IMR-90 (cell line): ENCODE measurements at places on chromosomes 5 and 9. TPM values are rescaled to one million over a fixed set of nuclear protein-coding genes. Genes with fewer than 3 reads are reported as not detected.

The PCDHGA3 gene
- total RNA-seq: 1.4 and 1.7 TPM in 2 replicates

The ADAMTSL1 gene
- 49.2 and 62.2 TPM in 2 replicates for total RNA-seq

The C8G gene
- not detected in 2 replicates for total RNA-seq

The TRIM52 gene
- total RNA-seq: 2.3 and 3.9 TPM in 2 replicates

The IFNK gene
- not detected in 2 replicates for total RNA-seq

The DCTN3 gene
- 104 and 122 TPM in 2 replicates for total RNA-seq

The ISL1 gene
- under 0.01 TPM in 1 of 2 replicates, not detected in the other for total RNA-seq

The SHOC1 gene
- not detected in 2 replicates for total RNA-seq

The TMEM215 gene
- not detected in 2 replicates for total RNA-seq

The ZNF454 gene
- total RNA-seq: under 0.01 and 0.18 TPM in 2 replicates

The SH3RF2 gene
- total RNA-seq: 1.1 and 1.3 TPM in 2 replicates

The SPINK13 gene
- total RNA-seq: not detected in 2 replicates

The NMUR2 gene
- not detected in 2 replicates for total RNA-seq

The C5 gene
- 2.3 and 2.8 TPM in 2 replicates for total RNA-seq

- no peak for DNase-seq
Measured at GRCh38 chr5:135079760-135080159, 45.7 kb upstream of the PITX1 start.

- DNase-seq: no peak
Measured at GRCh38 chr5:149870232-149870631, 74.4 kb downstream of the PDE6A start.

- no peak for DNase-seq
Measured at GRCh38 chr5:1105350-1106265, 6.3 kb downstream of the SLC12A7 start.

- DNase-seq: no peak
Measured at GRCh38 chr9:94839398-94839797, 112.9 kb downstream of the AOPEP start.

DNA sequence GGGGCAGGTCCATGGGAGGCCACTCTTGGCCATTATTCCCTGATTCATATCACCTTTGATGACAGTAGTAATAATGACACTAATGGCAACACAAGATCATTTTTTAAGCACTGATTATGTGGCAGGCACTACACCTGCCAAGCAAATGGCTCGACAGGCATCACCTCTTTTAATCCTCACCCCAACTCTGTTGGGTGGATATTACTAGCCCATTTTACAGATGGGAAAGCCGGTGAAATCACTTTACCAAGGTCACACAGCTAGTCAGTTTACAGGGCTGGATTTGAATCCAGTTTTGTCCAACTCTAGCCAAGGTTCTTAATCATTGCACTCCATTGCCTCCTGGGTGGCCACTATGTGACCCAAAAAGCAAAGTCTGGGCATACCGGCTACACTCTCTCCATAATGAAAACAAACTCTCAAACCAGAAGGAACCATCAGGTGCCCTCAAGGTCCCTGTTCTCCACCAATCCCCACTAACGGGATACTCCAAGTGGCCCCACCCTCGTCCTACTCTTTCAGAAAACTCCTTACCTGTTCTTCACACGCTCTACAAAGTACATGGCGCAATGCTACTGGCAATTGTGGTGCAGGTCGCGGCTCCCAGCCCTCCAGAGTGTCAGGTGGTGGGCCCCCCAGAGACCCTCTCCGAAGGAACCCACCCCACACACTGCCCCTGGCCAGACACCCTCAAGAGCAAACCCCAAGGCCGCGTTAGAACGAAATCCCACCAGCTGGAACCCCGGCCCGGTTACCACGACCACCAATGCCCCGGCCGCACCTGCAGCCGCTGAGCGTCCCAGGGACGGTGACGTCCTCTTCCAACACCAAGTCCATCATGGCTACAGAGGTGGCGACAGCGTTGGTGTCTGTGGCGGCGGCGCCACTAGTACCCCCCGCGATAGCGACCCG, 572 bp downstream of the CDK5RAP2 start:
- no peak for DNase-seq

GRCh38 chr5:146622391-146622790, 106.4 kb upstream of the GPR151 start:
- DNase-seq: no peak

DNA sequence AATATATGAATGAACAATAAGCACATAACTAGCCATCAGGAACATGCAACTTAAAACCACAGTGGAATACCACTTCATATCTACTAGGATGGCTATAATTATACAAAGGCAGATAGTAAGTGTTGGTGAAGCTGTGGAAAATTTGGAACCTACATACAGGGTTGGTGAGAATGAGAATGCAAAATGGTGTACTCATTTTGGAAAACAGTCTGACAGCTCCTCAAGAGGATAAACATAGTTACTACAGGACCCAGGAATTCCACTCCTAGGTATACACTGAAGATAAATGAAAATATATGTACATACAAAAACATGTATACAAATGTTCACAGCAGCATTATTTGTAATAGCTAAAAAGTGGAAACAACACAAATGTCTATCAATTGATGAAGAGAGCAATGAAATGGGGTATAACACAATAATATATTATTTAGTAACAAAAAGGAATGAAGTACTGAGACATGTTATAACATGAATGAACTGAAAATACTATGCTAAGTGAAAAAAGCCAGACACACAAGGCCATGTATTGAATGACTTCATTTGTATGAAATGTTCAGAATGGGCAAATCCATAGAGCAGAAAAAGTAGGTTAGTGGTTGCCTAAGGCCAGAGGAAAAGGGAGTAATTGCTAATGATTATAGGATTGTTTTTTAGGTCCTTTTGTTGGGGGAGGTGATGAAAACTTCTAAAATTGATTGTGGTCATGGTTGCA, 31.2 kb upstream of the CDK5RAP2 start:
- no peak for DNase-seq

DNA sequence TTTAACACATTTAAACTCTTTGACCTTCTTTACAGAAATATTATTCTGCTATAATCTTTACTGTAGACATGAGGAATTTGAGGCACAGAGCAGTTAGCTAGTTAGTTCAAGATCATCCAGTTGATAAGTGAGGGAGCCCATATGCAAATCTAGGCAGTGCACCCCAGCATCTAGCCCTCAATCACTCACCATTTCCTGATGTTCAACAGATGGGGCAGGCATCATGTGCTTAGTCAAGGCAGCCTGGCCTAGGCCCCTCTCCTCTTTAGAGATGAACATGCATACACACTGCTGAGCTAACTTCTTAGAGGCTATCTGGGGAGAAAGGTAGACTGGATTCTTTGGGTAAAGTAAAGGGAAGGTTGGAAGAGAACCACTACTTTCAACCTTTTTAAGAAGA, 206.8 kb upstream of the SLC24A2 start:
- no peak for DNase-seq

- no peak for DNase-seq
Measured at GRCh38 chr5:86862093-86862492, 244.4 kb downstream of the COX7C start.

DNA sequence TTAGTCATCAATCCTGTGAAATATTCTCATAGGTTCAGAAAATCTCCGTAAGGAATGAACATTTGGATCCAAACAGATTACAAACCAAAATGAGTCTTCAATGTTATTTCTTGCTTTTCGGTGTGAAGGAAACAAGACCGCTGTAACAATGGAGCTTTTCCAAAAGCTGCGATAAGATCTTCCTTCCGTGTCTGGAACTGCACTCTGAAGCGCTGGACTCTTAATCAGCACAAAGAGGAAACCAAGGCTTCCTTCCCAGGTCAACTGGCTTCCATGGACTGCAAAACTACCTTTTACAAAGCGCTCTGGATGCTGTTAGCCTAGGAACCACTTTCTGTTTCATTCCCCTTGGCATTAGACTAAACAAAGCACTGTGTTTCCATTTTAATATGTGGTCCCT, 137.9 kb upstream of the BASP1 start:
- no peak for DNase-seq

DNA sequence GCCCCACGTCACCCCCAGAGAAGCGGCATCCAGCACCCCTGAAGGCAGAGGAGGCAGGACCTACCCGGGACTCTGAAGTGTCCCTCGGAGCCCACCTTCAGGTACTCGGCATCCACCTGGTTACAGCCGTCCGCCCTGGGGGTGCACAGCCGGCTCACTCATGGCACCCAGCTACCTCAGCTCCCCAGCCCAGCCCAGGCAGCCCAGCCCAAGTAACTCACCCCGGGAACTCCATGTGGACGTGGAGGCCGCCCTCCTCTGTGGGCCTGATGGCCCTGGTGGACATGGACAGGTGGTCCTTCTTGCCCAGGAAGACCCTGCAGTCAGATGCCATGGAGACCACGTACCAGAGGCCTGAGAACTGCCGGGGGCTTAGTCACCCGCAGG, 676 bp downstream of the LCN15 start:
- no peak for DNase-seq

- no peak for DNase-seq
Measured at GRCh38 chr9:115777610-115778009, 376.0 kb upstream of the PAPPA start.

DNA sequence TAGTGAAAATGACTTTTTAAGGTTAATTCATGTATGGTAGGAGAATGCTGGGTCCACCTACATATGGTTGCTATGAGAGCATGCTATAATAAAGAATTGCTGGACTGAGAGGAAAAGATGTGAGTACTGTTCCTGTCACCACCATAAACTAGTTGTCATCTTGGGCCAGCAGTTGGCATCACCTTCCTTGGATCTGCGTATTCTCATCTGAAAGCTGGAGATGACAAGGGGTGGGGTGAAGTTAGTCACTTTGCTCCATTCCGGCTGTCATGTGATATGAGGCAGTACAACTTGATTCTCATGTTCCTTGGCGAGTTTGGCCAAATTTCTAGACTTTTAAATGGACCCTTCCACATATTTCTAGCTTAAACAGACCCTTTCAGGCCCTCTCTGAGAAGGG, 33.3 kb downstream of the PIP5K1B start:
- no peak for DNase-seq

- peak; percentile 65 for DNase-seq
Measured at GRCh38 chr9:80873861-80874260, 815.5 kb downstream of the TLE1 start.

GRCh38 chr5:143446535-143447226, 43.2 kb upstream of the NR3C1 start:
- no peak for DNase-seq

DNA sequence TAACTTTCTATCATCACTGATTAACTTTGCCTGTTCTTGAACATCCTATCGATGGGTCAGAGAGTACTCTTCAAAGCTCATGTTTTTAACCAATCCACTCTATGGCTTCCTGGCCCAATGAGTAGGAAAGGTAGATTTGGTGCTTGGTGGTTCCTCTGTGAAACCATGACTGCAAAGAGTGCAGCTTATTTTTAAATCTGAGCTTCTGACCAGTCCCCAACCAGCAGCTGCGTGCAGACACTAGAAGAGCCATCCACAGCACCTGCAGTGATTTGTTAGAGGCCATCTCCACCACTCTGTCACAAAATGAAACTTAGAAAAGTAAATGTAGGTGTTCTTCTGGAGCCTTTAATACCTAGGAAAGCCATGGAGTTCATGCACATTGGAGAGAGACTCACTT, 107.3 kb upstream of the WWC1 start:
- DNase-seq: no peak

GRCh38 chr9:77753180-77753579, 105.1 kb upstream of the GNA14 start:
- DNase-seq: no peak

DNA sequence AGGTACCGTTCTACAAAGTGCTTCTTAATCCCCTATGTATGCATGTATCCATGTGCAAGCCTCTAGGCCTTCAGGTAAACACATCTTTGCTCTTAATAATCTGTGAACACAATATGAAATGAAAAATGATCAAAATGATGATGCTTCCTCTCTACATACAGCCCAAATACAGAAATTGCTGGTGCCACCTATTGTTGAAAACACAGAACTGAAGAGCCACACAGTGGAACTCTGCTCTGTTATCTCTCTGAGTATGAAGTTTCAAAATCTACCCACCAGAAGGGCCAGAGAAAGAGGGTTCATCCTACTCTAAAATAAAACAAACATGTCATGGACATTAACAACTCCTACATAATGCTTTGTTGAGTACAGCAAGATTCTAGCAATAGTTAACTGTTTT, 71.3 kb downstream of the GLIS3 start:
- peak; percentile 59 for DNase-seq

- peak; percentile 23 for DNase-seq
Measured at GRCh38 chr9:72665421-72665820, 144.0 kb downstream of the TMC1 start.

DNA sequence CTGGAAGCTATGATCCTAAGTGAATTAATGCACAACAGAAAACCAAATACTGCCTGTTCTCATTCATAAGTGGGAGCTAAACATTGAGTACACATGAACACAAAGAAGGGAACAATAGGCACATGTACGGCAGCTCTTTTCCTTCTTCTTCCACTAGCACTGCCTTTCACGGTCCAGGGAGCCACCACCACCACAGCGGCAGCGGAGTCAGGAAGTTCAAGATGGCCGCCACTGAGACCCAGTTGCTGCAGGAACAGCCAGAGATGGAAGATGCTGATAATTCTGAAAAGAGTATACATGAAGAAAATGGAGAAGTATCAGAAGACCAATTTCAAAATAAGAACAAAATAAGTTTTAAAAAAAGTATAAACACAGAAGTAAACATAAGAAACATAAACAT, 39.5 kb upstream of the TNFSF15 start:
- DNase-seq: no peak

DNA sequence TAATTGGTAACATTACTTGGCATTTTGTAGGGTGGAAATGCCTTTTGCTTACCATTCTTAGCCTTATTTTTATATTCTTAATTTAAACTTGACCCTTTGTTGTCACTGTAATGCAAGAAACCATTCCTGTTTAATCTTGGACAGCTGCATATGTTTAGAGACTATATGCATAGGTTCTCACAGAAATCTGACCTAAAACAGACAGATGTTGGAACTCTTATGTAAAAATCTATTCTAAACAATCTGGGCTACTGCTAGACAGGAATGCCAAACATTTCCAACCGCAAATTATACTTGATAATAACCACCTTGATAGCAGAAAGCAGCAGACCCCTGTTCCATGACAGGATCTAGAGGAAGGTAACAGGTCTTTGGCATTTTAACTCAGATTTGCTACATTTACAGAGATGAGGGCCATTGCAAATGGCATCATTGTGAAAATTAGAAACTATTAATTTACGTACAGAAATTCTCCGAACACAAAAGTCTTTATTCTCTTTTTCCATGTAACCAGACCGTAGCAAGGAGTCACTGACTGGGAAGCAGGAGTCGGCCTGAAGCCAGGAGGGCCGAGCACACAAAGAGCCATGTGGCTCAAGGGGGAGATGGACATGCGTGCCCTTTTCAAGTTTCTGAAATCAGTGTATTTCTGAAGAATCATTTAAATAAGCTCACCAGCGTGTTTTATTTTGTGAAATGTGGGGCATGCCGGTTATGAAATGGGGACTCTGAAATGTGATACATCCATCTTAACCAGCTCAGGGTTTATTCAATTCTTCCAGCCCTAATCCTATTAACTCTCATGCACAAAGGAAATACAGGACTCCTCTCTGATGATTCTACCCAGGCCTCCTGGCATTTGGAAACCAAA, 139.3 kb downstream of the AOPEP start:
- DNase-seq: peak; percentile 84

DNA sequence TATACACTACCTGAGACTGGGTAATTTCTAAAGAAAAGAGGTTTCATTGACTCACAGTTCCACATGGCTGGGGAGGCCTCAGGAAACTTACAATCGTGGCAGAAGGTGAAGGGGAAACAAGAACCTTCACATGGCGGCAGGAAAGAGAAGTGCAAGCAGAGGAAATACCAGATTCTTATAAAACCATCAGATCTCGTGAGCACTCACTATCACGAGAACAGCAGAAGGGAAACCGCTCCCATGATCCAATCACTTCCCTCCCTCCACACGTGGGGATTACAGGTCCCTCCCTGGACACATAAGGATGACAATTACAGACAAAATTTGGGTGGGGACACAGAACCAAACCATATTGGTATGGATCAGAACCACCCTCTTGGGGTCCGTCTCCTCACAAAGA, 44.2 kb upstream of the SPIN1 start:
- DNase-seq: no peak
